ENCODE measurements at places on chromosomes 12 and 14.

- DNase-seq = no peak
These were observed 1.3 kb downstream of the TNFAIP2 start for GRCh38 chr14:103124501-103125001.

- no peak for DNase-seq
These were observed 22.4 kb upstream of the DIO3 start for GRCh38 chr14:101538878-101539277.

DNA sequence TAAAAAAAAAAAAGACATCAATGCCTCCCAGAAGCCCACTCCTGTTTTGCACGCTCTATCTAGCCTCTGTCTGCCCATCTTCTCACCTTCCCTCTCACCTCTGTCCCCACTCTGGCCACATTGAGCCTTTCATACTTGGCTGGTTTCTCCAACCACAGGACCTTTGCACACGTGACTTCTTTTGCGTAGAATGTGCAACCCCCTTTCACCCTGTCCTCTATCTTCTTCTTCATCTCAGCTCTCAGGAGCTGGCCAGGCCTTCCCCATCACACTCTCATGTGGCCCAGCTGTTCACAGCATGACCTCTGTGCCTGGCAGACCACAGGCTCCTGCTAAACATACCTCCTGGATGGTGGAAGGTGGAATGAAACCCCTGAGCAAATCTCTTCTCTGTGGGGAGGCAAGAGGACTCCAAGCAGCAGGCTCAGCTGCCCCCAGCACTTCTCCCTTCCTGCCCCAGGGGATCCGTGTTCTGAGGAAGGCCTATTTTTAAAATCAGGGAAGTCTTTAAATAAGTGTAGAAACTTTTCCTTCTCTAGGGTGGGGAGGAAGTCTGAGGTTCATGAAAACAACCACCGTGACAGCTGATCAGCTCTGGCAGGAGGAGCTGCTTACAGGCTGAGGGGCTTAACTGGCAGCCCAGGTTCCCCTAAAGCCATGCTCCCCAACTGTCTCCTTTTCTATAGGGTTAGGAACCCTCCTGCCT is 11.6 kb downstream of the HVCN1 start:
- DNase-seq = no peak

DNA sequence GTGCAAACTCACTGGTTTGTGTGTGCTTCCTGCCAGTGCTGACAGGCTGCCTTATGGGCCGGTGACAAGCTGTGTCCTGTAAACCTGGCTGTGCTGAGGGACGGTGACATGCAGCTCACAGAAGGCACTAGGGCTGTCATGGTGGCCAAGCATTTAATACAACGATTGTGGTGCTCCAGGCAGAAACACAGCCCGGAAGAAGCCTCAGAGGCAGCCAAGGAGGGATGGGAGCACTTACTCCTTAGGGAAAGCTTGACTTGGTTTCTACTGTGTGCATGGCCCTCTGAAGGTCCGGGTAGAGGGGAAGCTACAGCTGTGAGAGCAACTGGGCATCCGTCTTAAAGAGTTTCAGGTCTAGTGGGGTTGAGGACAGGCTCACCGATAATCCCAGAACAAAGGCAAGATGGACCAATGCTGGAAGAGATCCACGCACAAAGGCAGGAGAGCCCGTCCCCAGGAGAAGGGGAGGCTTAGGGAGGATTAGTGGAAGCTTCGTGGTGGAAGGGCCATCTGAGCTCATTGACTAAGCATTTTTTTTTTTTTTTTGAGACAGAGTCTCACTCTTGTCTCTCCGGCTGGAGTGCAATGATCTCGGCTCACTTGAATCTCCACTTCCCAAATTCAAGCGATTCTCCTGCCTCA is 10.7 kb upstream of the MCRS1 start:
- DNase-seq = no peak

GRCh38 chr14:93734086-93734822 is 54.0 kb downstream of the PRIMA1 start:
- DNase-seq = no peak

- DNase-seq = no peak
These were observed 486.1 kb downstream of the GLT1D1 start for GRCh38 chr12:129339336-129339735.

DNA sequence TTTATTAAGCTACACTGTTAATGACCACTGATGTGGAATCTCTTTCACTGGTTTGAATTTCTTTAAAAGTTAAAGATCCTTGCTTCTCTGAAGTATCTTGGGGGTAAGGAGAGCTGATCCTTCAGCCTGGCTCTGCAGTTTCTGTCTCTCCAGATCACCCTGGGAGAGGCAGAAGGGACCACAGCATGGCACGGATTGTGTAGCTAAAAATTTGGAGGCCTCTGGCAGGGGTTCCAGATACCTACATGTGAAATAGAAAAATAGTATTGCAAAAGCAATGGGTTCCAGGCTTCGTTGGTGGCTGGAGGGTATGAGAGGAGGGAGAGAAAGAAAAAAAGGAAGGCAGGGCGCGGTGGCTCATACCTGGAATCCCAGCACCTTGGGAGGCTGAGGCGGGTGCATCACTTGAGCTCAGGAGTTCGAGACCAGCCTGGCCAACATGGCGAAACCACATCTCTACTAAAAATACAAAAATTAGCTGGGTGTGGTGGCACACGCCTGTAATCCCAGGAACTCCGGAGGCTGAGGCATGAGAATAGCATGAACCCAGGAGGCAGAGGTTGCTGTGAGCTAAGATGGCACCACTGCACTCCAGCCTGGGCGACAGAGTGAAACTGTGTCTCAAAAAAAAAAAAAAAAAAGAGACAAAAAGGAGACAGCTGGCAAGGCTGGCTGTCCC is 3.4 kb downstream of the CHST11 start:
- DNase-seq = no peak

DNA sequence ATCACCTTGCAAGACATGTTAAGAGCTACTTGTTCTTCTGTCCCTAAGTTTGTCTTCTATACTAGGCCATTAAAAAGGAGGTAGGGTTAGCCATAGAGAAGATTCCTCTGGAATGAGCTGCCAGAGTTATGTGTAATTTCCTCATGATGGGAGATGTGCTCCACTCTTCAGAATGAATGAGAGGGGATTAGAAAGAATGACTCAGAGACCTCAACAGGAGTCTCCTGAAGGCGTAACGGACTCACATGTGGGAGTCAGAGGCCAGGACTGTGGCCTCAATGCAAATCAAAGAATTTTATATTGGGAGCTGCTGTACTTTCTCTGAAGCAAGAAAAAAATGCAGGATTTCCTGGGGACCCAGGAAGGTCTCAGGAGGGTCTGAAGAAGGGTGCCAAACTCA is 87.8 kb upstream of the ATXN7L3B start:
- DNase-seq = no peak

DNA sequence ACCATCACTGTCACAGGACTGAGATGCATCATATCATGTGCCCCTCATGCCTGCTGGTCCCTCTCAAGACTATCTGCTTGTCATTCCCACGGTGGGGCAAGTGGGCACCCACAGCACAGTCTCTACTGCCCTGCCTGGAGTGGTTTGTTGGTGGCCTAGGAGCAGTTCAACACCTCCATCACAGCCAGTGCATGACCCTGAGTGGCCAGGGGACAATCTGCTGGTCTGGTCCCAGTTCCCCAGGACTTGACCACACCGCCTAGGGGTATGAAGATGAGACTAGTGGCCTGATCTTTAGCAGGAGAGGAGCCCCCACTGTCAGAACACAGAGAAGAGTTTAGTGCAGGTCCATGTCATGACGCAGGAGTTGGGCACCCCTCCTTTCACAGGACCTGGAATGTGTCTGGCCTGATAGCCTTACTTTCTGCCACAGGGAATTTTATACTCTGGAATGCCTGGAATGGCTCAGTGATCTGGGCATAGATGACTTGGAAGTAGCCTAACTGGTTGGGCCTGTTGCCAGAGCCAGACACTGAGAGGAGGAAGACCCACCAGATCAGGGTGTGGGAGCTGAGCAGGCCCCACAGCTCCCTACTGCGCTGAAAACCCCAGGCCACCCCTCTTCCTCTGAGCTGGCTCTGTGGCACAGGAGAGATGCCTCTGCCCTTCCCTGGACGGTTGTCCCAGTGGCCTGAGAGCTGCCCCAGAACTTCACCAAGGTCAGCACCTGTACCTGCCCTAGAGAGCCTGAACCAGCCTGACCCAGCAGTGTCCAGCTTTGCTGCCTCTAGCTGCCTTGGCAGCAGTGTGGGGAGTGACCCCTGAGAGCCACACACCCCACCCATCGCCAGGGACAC is 83.3 kb downstream of the PUS7L start:
- no peak for DNase-seq

DNA sequence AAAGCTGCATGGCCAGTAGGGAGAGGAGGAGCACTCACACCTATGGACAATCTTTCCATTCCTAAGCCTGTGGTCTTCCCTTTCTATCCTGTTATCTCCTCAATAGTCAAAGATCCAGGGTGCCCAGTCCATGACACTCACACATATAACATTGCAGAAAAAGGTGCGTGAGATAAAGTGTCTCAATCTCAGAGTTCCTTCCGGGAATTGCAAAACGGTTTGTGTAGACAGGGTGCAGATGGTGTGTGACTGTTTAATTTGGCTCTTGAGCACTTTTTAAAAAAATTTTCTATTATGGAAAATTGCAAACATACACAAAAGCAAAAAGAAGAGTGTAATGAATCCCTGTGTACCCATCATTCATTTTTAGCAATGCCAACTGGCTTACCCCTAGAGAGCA is 1493.6 kb downstream of the AACS start:
- peak; percentile 6 for DNase-seq

- DNase-seq = peak; percentile 38
These were observed 15.7 kb upstream of the NFKBIA start for GRCh38 chr14:35420036-35420811.

DNA sequence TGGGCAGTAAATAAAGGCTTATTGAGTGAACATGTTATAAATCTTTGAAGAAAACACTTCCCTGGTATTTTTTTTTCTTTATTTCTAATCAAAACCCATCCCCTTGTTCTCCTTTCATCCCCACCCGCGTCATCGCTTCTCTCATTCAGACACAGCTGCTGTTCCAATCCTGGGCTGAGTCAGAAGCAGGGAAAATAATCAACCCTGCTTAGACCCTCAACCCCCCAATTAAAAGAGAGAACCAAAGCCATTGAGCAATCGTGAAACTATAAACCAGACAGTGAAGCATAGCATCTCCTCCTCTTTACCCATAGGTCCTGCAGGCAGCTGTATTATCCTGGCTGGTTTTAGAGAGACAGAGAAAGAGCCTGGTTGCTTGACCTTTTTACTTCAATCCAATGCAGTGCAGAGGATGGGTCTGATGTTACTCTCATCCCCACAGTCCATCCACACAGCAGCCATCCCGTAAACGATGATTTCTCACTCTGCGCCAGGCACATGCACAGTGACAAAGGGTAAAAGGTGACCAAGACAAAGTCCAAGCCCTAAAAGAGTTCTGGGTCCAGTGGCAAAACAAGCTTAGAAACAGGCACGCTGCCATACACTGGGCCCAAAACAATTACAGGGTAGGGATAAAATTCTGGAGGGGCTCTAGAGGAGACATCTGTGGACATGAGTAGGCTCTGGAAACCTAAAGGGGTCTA is 238.3 kb downstream of the GALC start:
- no peak for DNase-seq

DNA sequence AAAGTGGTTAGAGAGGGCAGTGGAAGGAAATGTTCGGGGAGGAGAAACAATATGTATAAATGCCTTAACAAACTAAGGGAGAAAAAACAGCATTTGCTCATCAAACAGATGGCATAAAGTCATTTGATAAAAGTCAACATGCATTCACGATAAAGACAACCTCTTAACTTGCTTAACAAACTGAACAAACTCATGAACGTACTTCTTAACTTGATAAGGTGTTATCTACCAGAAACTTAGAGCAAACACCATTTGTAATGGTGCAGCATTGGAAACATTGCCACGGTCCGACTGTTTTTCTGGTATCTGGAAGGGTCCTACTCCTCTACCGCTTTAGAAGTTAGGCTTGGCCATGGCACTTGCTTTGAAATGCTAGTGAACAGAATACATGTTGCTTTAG is 4.2 kb upstream of the RPS6KL1 start:
- DNase-seq = no peak

GRCh38 chr12:106188256-106188655 is 49.5 kb upstream of the NUAK1 start:
- DNase-seq = no peak

DNA sequence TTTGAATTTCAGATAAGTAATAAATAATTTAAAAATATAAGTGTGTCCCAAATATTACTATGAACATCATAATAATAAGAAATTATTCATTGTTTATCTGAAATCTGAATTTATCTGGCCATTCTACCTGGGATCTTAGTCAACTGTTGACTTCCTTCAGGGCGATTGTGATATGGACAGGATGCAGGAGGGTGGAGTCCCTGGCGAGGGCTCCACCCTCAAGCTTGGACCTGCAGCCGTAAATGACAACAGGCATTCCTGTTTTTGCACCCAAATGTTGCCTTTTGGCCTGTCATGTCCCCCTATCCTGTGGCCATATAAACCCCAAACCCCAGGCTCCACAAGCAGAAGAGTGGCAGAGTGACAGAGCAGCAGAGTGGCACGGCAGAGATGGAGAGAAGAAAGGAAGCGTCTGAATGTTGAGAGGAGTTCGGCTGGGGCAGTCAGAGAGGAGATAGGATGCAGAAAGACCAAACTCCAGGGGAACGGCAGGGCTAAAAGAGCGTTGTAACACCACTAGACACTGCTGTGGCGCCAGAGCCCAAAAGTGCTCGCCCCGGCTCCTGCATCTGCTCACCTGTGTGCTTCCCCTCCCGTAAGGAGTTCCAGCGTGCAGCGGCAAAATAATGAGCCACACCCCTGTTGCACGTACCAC is 39.4 kb upstream of the FUT8 start:
- DNase-seq = no peak

GRCh38 chr14:53912021-53912420 is 44.6 kb downstream of the BMP4 start:
- DNase-seq = no peak

DNA sequence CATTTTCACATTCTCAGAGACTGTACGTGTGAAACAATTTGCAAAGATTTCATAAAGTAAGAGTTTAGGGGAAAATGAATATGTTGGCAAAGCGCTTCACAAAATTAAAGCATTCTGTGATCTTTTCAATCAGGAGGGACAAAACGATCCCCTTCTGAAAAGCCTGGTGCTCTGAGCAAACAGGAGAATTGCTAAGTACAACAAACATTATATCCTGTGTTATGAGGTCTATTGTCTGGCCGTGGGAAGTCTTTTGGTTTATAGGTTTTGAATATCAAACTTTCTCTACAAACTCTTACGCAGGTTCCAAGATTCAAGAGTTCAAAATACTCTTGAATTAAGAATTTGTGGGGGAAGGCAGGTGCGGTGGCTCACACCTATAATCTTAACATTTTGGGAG is 7.2 kb upstream of the FOXN3 start:
- DNase-seq = no peak

Data from fibroblast of gingiva (primary cell).